ENCODE measurements at places on chromosomes 7 and 10. TPM values are rescaled to one million over a fixed set of nuclear protein-coding genes. Genes with fewer than 3 reads are reported as not detected.

Gene ATRNL1
- 0.12 TPM for total RNA-seq

Gene CALN1
- not detected for total RNA-seq

Gene EVX1
- not detected for total RNA-seq

Gene EEF1AKMT2
- total RNA-seq: 28.2 TPM

Gene CNTNAP2
- not detected for total RNA-seq

Gene CAMK2G
- 21.5 TPM for total RNA-seq

DNA sequence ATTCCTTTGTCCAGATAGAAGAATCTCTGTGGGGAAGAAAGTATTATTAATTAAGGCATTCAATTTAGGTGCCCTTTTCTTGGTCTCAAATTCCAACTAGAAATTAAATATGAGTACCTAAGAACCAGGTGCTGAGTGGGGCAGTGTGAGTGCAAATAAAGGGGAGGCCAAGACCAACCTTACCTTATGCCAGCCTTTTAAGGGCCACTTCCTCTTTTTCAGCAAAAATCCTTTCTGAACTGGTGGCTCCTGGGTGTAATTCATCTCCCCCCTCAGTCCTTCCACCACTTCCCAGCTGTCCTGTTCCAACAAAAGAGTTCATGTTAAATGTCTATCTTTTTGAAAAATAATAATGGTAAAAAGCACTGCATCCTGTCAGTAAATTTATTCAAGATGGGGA, 108.2 kb downstream of the OSBPL3 start:
- H3K27me3 ChIP-seq: no peaks in the 10 kb centered on the region
- H3K4me1 ChIP-seq: peaks cover 22% of the 10 kb centered on the region
- H3K27ac ChIP-seq: no peak overlapping the region
- peaks cover 30% of the 10 kb centered on the region for H3K36me3 ChIP-seq
- no peak for DNase-seq
- no peak overlapping the region for H3K4me3 ChIP-seq

DNA sequence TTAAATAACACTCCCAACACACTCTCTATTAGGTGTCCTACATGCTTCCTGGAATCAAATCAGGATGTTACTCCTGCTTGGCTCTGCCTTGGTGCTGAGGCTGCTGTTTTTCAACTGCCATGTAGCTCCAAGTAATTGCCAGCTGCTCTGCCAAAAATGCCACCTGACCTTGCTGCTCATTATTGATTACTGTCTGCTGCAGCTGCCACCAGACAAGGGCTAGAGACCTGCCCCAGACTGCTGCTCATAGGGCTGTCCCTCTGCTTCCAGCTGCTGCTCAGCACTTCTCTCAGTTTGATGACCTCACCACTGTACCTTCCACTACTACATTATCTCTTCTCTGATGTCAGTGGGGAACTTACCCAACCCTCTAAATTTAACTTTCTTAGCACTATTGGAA, 102.5 kb downstream of the PCLO start:
- no peak for DNase-seq
- no peaks in the 10 kb centered on the region for H3K27me3 ChIP-seq
- no peak overlapping the region for H3K27ac ChIP-seq
- H3K36me3 ChIP-seq: no peaks in the 10 kb centered on the region
- H3K4me1 ChIP-seq: no peaks in the 10 kb centered on the region
- no peak overlapping the region for H3K4me3 ChIP-seq

DNA sequence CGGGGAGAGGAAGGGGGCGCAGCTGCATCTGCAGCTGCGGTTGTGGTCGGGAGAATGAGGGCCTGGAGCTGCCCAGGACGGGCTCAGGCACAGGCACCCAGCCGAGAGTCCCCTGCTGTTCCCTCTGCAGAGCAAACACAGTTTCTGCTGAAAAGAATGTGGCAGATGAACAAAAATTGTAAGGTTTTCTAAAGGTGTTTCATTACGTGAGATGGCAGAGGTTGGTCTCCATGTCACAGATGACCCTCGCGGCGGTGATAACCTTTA, 456.2 kb downstream of the DNAJB6 start:
- no peaks in the 10 kb centered on the region for H3K4me1 ChIP-seq
- H3K27me3 ChIP-seq: peaks cover 2% of the 10 kb centered on the region
- H3K4me3 ChIP-seq: no peak overlapping the region
- no peak overlapping the region for H3K27ac ChIP-seq

Gene CCDC3
- total RNA-seq: 0.34 TPM

Gene DNAJB12
- 18.9 TPM for total RNA-seq

Gene GPR158
- not detected for total RNA-seq

Gene PIP
- total RNA-seq: not detected

Gene NME8
- total RNA-seq: not detected

All from activated CD4-positive, alpha-beta memory T cell treated with anti-CD3 and anti-CD28 coated beads for 36 hours (primary cell).